Colonic mucosa (tissue), 4 donors: ENCODE measurements at places on chromosomes 13 and 19.
A peak's percentile ranks its signal among the peaks of the same experiment; 100 is the strongest.

- no peak for DNase-seq
Observed at GRCh38 chr13:44158098-44158521, 215.5 kb upstream of the SERP2 start.

- peak; percentile 35 for DNase-seq
Observed at GRCh38 chr19:16252459-16253205, 54.9 kb downstream of the AP1M1 start.

GRCh38 chr13:26529441-26529840 is 28.0 kb upstream of the WASF3 start:
- peak; percentile 46 for DNase-seq

GRCh38 chr19:48836089-48837017 is at the start of gene HSD17B14:
HSD17B14 (minus strand) TSS chr19:48836491; CDS start chr19:48836411, 80 bp downstream.
- no peak for DNase-seq

- DNase-seq = no peak
Observed at GRCh38 chr13:44300895-44301638, 72.6 kb upstream of the SERP2 start.

GRCh38 chr13:48333976-48334375 is 30.4 kb downstream of the RB1 start:
- no peak for DNase-seq

GRCh38 chr13:30985637-30986205 is 53.3 kb downstream of the TEX26 start:
- no peak for DNase-seq

GRCh38 chr19:21586311-21587116 is 81.1 kb downstream of the ZNF429 start:
- DNase-seq = no peak

GRCh38 chr19:4814625-4815425 is 16.7 kb downstream of the TICAM1 start:
- no peak for DNase-seq

GRCh38 chr13:46861959-46862358 is 34.9 kb downstream of the HTR2A start:
- no peak for DNase-seq
